ENCODE measurements at places on chromosomes 5 and 9.

GRCh38 chr5:16483361-16483760, 17.8 kb upstream of the ZNF622 start:
- no peak for DNase-seq

- no peak for DNase-seq
Measured at GRCh38 chr5:166014256-166014655, 2277.2 kb upstream of the WWC1 start.

DNA sequence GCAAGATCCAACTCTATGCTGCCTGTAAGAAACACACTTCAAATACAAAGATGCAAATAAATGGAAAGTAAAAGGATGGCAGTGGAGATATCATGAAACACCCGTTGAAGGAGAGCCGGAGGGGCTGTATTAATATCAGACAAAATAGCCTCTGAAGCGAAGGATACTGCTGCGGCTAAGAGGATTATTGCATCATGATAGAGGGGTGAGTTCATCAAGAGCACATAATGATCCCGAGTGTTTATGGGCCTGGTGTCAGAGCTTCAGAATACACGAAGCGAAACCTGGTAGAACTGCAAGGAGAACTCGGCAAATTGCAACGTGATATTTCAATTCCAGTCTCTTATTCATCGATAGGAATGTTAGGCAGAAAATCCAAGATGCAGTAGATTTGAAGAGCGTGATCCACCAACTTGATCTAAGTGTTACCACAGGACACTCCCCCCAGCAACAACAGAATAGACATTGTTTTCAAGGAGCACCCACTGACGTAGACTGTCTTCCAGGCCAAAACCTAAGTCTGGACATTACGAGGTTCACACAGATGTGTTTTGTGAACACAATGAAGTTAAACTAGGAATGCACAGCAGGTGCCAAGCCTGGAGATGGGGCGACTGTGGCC, 27.7 kb upstream of the QSOX2 start:
- no peak for DNase-seq

DNA sequence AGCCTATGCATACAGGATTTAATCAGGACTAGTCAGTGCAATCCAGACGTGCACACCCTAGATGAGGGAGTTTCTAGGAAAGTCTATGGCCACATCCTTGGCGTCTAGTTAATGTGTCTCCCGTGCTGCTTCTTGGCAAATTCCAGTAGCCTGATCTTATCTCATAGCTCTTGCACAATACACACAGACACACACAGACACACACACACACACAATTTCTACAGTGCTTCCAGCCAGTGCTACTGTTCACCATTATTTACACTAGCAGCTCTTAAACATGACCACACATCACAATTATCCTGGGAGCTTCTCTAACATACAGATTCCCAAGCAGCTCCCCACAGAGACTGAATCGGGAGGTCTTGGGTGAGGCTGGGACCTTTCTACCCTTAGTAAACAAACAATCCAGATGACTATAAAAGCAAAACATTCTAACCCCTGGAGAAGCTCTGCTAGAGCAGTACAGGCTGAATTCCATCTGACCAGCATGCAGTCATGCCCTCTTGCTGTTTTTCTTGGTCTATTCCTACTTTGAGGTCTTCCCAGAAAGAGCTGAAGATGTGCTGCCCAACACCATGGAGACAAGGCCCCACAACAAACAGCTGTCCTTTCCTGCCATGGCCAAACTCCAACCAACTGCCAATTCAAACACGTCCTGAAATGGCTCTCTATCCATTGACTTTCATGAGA, 236.6 kb downstream of the DEPDC1B start:
- DNase-seq: no peak

DNA sequence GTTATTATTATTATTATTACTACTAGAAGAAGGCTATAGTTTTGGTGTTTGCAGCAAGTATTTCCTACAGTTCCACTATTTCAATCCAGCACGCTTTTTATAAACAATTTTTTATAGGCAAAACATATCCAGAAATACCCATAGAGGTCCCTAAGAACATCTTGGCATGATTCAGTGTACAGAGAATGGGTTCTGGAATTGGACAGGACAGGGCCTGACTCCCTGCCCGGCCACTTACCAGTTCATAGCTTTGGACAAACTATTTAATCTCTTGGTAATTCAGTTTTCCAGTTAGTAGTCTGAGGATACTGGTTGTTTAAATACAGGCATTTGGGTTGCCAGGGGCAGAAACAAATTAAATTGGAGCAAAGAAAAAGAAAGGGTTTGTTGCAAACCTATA, 91.2 kb downstream of the PGM5 start:
- no peak for DNase-seq

Data from activated naive CD4-positive, alpha-beta T cell (primary cell).